ENCODE measurements at places on chromosomes 1 and 21.
A peak's percentile ranks its signal among the peaks of the same experiment; 100 is the strongest.

GRCh38 chr1:178908358-178908757 lies 37.5 kb upstream of the ANGPTL1 start:
- no peak for DNase-seq

DNA sequence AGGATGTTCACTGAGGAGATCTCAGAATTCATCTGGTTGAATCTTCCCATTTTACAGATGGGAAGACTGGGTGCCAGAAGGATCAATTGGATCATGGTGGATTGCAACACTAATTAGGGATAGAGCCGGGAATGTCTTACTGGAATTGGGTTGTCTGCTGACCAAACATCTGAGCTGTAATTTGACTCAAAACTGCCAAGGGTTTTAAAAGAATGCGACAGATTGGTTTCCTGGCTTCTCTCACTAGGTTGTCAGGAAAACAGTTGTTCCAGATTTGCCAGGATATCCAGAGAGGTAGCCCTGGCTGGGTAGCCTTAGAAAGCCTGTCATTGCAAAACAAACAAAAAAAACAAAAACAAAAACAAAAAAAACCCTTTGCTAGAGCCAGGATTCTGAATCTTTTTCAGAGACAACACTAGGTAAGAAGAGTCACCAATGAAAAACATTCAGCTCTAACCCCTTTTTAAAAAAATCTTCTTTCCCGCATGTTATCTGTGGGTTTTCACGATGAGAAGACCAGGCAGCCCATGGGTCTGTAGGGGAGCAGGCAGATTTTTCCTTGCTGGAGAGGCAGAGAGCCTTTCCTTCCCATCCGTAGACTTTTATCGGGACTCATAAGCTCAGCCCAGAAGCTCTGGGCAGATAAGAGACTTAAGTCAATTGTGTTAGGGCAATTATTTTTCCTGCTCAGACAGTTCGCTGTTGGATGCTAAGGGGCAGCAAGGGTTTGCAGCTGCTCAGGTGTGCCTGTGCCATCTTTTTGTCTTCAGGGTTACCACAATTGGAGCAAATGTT lies 418.9 kb downstream of the PRDM2 start:
- DNase-seq: no peak

DNA sequence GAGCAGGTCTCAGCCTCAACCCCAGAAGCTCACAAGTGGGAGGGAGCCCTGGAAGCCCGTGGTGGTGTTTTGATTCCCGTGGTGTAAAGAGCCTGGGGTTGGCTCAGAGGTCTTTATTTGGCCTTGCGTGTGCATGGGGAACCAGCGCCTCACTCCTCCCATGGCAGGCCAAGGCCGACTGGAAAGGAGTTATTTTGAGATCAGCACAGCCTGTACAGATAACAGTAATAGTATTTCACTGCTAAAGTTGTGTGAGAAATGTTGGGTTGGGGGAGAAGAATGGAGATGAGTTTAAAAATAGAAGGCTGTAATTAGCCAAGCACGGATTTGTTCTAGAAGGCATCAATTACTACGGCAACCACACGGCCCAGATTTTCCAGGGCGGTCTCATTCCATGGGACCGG lies 186.5 kb downstream of the DYRK1A start:
- DNase-seq: no peak

DNA sequence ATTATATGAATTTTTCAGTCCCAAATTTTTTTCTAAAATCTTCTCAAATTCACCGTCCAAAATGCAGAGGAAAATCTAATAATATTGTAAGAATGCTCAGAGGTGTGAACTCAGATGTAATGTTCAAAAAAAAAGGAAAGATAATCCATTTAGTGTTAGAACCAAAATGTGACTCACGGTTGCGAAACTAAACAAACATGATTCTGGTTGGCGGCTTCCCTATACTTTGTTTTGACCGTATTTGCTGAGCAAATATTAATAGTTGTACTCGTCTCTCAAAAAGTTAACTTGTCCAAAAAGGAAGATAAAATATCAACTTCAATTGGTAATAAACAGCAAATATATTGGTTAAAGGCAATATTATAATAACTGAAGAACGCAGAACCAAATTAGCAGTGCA lies 34.4 kb downstream of the ZSWIM5 start:
- DNase-seq: no peak

DNA sequence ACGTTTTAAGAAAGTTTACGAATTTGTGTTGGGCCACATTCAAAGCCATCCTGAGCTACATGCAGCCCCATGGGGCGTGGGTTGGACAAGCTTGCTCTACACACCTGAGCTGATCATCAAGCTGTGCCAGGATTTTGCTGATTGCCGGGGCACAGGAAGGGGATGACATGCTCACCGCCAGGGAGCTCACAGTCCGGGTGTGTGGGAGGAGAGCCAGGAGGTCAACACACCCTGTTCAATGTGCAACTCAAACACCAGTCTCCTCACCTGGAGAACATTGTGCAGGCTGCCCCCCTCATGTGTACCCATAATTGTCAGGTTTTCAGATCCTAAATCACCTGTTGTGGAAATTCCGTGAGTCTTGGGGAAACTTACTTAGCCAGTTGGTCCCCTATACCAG lies 969 bp downstream of the CYP4A11 start:
- no peak for DNase-seq

- peak; percentile 76 for DNase-seq
Measured at GRCh38 chr1:179017383-179018326, 8.0 kb upstream of the FAM20B start.

DNA sequence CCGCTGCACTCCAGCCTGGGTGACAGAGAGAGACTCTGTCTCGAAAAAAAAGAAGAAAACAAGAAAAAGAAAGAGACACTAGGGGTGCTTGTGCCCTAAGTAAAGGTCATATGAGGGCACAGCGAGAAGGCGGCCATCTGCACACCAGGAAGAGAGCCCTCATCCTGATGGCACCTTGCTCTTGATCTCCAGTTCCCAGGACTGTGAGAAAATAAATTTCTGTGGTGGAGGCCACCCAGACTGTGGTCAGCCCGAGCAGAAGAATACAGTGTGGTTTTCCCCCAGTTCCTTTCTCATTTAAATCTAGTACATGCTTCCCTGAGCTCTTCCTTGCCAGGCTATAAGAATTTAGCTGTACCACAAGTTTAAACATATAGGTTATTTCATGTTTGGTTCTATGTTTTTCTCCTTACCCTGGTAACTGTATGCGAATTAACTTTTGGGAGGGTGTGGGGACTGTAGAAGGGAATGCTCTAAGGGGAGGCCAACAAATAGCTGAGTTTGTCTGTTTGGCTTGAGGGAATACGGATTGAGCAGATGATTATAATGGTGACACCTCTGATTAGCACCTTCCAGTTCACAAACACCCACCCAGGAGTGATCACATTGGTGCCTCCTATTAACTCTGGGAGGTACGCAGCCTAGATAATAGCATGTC lies 119.6 kb upstream of the ERRFI1 start:
- no peak for DNase-seq

DNA sequence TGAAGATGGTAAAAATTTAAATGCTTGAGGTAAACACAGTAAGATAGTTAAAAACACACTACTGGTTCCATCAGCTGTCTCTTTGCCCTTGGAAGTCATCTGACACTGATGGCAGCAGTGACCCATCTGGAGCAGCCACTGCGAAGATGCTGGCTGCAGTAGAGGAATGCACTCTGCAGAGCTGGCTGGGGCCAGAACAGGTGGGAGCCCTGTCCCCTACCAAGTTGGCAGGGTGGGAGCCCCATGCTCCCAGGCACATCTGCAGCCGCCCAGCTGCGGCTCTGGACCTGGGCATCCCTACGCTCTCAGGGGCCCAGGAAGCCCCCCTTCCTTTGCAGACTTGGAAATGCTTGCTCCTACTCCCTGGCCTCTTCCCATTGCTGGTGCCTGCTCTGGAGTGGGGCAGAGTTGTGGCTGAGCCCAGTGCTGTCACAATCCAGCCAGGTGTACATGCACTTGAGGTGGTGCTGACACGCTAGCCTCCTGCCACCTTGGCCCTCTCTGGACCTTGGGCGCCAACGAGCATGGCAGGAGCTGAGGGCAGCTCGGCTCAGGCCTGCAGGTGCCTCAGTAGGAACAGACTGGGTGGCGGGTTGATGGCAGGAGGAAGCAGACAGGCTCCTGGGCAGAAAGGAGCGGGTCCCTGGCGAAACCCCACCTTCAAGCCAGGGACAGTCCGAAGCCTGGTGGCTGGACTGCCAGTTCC lies 227.0 kb downstream of the FGGY start:
- no peak for DNase-seq

GRCh38 chr1:86388777-86389176 lies 7.3 kb downstream of the ODF2L start:
- no peak for DNase-seq

GRCh38 chr1:30384286-30385245 lies 338.8 kb downstream of the MATN1 start:
- no peak for DNase-seq

- no peak for DNase-seq
Measured at GRCh38 chr1:155260276-155260675, 1.9 kb downstream of the SCAMP3 start.

GRCh38 chr1:16349847-16350406 lies 2.4 kb downstream of the FBXO42 start:
- no peak for DNase-seq

- no peak for DNase-seq
Measured at GRCh38 chr1:55506740-55507577, 291.8 kb upstream of the USP24 start.

GRCh38 chr1:166905900-166906299 lies 29.8 kb upstream of the TADA1 start:
- no peak for DNase-seq

Measured in K562 (cell line).